ENCODE measurements at places on chromosomes 2 and 18.
A peak's percentile ranks its signal among the peaks of the same experiment; 100 is the strongest.

DNA sequence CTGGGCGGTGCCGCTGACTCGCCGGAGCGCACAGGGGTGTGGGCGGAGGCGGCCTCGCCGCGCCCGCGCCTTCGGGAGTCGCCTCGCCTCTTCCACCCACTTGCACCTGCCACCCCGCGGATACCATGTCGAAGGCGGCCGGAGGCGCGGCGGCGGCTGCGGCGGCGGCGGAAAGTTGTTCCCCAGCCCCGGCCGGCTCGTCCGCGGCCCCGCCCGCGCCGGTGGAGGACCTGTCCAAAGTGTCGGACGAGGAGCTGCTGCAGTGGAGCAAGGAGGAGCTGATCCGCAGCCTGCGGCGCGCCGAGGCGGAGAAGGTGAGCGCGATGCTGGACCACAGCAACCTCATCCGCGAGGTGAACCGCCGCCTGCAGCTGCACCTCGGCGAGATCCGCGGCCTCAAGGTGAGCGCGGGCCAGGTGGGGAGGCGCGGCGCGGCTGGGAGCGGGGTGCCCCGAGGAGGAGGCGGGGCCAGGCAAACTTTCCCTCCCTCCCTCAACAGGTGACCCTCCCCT lies 766 bp downstream of the CCDC85A start:
- DNase-seq, result peak; percentile 24

- DNase-seq, result no peak
Measured at GRCh38 chr2:37874470-37874869, 50.6 kb upstream of the RMDN2 start.

DNA sequence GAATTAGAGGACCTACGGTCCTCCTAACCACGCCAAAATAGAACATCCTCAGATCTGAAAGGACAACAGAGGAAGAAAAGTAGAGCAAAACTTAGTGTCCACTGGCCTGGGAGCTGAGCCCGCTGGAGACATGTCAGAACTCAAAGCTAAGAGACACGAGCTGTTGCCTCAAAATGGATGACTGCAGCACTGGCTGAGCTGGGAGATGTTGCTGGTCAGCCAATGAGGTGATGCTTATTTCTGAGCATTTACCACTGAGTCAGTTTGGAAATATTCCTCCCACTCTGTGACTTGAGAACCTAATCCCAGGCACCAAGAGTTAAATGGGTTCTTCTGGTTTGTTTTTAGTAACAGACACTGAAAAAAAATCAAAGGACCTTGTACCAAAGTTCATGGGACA lies 32.6 kb downstream of the FBXO15 start:
- peak; percentile 57 for DNase-seq

DNA sequence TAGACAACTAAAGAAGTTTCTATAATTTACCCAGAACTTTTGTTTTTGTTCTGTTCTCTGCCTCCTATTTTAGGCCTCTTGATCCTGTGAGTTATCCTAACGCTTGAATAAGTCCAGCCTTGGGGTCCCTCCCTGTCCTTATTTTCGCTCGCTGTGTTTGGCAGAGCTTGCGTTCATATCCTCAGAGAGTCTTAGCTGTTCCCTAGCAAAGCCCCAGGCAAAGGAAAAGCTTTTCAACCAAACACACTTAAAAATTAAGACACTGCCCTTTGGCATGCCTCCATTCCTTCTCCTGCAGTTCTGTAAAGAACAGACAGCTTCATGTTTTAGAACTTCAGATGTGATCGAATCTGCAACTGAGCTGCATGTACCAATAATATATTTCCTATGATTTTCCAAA lies 517.2 kb downstream of the SUCLG1 start:
- DNase-seq, result no peak

GRCh38 chr2:52139241-52139640 lies 1107.3 kb upstream of the NRXN1 start:
- DNase-seq, result no peak

GRCh38 chr2:143696651-143697050 lies 567.4 kb downstream of the ARHGAP15 start:
- no peak for DNase-seq

DNA sequence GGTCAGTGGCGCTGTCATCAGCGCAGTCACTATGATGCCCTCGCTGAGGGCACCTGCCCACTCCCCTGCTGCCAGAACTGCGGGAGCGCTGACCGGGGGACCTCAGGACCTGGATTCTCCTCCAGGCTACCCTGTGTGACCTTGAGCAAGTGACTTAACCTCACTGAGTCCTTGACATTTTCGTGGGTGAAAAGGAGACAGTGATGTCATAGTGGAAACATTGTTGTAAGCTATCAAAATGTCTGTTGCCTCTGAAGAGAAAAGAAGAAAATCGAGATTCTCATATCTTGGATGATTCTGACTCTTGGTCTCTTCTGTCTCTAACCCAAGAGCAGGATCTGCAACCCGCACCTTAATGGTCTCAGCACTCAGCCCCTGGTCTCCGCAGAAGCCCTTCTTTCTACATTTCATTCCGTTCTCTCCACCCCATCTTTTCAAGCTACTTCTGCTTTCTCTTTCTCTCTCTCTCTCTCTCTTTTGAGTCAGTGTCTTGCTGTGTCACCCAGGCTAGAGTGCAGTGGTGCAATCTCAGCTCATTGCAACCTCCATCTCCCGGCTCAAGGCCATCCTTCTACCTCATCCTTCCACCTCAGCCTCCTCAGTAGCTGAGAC lies 978 bp upstream of the TUBA4A start:
- peak; percentile 54 for DNase-seq

DNA sequence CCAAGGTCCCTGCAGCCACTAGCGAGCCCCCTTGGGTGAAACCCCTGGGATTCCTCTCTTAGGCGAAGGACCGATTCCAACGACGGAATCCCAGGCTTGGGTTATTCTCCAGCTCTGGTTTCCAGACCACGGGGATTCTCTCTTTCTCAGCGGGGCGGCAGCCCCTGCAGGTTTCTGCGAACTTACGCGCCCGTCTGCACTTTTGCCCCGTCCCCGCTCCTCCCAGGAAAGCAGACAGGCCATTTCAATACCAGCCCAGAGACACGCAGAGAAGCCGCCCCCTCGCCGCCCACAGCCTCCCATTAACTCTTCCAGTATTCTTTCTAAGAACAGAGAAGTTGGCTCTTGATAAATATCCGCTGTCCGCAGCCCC lies 1.2 kb downstream of the CBLN2 start:
- DNase-seq, result no peak

GRCh38 chr18:65968239-65969004 lies 217.6 kb downstream of the CDH7 start:
- no peak for DNase-seq

GRCh38 chr18:46556590-46557206 lies 100.3 kb downstream of the LOXHD1 start:
- DNase-seq, result no peak

DNA sequence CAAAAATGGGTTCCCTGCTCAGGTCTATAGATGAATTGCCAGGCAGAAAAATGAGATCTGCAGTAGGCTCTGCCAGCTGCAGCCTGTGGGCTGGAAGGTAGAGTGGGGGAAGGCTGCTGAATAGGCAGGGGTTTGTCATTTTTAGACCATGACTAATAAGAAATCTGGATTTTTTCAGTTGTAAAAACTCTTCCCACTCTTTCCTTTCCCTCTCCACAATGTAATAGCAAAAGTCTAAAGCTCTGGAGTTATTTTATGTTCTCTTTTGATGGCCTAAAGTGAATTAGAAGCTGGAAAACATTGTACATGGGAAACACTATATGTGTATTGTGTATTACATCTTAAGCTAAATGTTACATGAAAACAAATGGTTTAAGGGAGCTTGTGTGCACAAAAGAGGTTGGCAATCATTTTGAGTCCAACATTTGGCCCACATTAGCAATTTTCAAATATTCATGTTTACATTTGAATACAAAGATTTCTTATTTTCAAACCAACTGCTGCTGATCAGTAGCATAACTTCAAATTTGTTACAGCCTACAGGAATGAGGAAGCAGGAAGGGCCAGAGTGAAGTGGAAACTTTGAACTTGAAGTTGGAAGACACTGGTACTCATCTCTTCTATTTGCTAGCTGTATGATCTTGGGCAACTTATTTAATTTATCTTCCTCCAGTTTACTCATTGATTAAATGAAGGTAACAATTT lies 407.1 kb downstream of the SLC4A3 start:
- peak; percentile 45 for DNase-seq

DNA sequence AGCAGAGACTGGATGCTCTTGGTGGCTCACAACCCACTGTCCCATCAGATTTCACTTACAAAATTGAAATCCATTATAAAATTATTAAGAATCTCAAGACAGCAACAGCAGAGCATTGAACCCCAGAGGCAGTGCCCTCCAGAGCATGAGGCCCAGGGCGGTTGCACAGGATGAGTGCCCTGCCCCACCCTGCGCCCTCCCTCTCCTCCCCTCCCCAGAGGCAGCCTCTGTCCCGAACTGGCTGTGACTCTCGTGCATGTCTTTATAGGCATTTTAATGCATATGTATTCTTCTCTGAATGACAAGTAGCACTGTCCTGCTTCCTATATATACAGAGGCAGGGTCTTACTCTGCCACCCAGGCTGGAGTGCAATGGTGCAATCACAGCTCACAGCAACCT lies 10.4 kb downstream of the MFSD2B start:
- no peak for DNase-seq

DNA sequence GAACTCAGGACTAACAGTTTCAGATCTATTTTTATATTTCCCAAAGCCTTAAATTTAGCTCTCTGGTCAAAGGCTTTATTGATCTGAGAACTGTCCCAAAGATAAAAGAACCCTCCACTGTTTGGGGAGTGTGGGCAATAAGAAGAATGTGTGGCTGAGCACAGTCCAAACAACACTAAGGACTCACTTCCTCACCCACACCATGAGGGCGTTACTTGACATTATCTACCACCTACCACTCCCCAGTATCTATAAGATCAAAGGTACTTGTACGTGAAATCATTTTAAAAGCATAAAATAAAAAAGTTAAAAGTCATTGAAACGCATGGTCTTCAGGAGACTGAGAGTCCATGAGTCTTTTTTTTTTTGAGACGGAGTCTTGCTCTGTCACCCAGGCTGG lies 54.6 kb upstream of the NFU1 start:
- no peak for DNase-seq

GRCh38 chr2:220628252-220628651 lies 943.9 kb downstream of the EPHA4 start:
- DNase-seq, result no peak

DNA sequence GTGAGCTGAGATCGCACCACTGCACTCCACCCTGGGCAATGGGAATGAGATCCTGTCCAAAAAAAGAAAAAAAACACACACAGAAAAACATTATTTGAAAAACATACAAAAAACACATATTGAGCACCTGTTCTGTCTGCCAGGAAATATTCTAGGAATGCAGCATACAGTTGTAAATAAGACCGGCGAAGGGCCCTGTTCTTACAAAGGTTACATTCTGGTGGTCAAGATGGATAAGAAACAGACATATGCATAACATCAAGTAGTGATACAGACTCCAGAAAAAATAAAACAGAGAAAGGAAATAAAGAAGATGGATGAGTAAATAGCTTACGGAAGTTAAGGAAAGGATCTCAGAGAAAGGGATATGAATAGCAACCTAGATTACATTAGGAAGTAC lies 159.8 kb downstream of the GALNT3 start:
- no peak for DNase-seq

GRCh38 chr2:127053731-127054603 lies 53.0 kb downstream of the BIN1 start:
- no peak for DNase-seq

DNA sequence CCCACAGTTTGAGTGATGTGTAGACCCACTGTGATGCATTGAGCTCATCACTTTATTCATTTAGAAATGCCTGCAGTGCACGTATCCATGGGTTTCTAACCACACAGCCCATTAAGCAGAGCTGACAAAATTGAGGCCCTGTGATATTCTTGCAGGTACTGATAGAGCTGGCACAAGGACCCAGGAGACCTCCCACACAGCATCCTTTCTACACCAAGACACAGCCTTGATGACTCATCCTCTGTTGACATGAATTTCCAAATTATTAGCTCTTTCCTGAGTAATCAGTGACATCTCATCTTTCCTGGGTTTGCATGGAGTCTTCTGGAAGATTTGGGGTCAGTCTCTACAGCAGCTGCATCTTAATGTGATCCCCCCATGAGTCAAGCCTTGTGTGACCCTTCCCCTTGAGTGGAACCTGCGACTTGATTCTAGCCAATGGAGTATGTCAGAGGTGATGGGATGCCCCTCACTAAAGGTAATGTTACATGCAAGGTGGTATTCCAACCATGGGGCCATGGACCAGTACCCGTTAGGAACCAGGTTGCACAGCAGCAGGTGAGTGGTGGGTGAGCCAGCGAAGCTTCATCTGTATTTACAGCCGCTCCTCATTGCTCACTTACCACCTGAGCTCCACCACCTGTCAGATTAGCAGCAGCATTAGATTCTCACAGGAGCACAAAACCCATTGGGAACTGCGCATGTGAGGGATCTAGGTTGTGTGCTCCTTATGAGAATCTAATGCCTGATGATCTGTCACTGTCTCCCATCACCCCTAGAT lies 181.1 kb upstream of the ARL4C start:
- DNase-seq, result peak; percentile 71
